NCI-H146 (cell line): ENCODE measurements at places on chromosomes 11 and 22.

DNA sequence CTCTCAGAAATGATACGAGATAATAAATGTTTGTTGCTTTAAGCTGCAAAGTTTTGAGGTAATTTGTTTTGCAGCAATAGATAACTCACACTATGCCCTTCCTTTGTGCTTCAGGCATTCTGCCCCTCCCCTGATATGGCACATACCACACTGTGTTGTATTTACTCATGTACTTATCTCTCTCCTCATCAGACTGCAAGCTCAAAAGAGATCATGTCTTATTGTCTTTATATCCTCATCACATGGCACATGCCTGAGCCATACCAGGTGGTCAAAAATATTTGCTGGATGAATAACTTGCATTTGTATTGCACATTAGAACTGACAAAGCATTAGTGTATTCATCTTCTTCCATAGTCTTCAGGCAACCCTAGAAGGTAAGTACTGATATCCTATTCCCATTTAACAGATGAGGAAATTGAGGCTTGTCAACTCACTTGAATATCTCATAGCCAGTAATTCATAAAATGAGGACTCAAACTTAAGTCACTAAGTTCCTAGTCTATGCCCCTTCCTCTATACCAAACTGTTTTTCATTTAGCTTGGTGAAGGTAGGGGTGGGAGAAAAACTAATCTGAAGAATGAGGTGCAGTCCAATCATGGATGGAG is 83.9 kb upstream of the EED start:
- peak; percentile 74 for DNase-seq

GRCh38 chr11:58192229-58192628 is 3.4 kb downstream of the OR9Q2 start:
- no peak for DNase-seq

DNA sequence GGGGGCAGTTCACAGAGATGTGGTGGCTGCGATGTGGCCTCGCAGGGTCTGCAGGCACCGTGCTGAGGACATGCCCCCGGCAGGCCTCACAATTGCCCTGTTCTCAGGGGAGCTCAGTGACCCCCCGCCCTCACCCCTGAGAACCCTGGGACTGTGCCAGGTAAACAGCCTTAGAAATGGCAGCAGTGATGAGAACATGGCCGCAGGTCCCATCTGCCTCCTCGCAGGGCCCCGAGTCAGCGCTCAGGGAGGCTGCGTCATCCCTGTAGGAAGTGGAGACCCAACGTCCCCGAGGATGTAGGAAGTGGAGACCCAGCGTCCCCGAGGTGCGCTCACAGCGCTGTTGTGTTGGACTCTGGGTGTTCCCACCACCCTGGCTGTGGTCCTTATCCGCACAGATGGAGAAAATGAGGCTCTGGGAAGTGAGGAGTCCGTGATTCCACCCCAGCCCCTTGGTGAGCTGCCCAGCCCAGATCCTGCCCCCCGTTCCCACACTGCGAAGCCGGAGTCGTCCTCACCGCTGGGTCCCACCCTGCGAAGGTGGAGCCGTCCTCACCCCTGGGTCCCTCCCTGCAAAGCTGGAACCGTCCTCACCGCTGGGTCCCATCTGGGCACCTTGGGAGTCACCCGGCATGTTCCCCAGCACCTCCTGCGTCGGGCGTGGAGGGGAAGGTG is 1086.8 kb downstream of the BRD1 start:
- no peak for DNase-seq

GRCh38 chr11:99020352-99021225 is at the start of gene CNTN5:
TSS of gene CNTN5 (plus strand) at chr11:99020949.
- DNase-seq, result peak; percentile 98

DNA sequence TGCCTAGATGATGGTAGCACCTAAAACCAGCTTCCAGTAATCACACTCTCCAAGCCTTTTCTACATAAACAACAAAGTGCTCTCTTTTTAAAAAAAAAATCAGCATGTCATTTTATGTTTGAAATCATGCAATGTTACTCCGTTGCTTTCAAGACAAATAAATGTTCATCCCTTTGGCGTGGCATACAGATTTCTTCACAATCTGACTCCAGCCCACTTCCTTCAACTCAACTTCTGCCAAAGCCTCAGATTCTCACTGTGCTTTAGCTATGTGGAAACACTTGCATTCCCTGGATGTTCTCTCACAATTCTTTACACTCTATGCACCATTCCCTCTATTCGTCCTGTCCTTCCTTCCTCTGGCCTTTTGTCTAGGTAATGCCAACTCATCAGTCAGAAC is 206.3 kb upstream of the BLID start:
- DNase-seq, result no peak

DNA sequence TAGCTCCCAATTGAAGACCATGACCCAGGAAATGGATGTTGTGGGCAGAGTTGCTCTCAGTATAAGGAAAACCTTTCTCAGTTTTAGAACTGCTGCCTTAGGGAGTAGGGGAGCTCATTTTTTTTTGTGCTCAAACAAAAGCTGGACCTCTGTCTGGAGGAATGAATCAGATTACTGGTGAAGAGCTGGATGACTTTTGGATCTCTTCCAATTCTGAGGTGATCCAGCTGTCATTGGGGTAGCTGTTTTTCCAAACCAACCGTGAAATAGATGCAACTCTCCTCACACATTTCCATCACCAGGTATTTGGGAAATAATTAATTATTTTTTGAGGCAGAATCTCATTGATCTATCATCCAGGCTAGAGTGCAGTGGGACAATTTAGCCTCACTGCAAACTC is 251.3 kb upstream of the PLET1 start:
- no peak for DNase-seq

GRCh38 chr11:9176550-9176949 is 85.2 kb upstream of the SCUBE2 start:
- DNase-seq, result no peak

- DNase-seq, result no peak
These were observed 60.9 kb upstream of the EIF3D start for GRCh38 chr22:36589856-36590255.

DNA sequence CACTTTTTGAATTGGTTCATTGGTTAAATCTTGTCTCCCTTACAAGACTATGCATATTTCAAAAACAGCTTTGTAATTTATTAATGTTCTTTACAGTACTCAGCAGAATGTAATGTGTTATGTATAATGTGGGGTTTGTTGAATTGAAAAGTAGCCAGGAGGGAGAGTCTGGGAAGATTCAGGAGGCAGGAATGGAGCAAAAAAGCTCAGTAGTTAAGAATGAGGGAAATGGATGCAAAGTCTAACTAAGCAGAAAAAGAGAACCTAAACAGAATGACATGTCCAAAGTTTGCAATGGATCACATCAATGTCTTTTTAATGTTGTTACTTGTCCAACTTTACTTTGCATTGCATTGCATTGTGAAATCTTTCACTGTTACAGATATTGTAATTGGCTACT is 86.5 kb upstream of the CARD18 start:
- no peak for DNase-seq

DNA sequence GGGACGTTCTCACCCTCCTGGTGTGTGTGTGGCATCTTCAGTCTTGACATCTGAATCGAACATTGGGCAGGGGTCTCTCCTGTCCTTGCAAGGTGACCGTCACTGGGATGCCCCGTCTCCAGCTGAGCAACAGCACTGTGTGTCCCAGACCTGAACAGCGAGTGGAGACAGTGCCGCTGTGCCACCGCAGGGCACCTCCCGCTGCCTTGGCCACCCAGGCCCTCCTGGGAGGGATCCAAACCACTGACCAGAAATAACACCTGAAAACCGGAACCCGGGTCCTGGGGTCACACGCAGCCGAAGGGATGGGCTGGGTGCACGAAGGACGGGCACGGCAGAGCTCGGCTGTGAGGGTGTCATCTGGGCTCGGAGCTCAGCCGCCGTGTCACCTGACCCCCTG is 102.2 kb downstream of the BRD1 start:
- DNase-seq, result no peak

DNA sequence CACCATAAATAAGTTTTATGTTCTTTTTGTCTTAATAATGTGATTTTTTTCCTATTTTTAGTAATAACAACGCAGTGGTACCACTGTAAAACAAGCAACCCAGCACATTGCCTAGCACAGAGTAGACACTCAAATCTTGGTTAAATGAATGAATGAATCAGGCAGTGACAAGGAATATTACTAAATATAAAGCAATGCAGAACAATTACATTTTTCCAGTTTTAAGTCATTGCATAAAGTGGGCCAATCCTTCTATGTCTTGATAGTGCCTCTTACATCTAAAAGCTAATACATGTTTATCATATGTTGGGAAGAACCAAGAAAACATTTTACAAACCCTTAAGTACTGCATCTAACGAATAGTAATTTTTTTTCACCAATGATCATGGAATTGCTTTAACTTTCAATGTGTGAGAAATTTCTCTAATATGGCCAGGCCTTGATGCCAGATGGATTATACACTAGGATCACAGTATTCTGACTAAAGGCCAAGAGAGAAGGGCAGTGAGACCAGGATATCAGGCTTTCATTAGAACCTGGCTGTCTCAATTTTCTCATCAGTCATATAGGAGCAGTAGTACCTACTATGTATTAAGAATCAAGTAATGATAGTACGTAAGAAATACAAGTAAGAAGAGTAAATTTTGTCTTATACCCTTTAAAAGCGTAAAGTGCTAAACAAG is 88.5 kb downstream of the TRIM44 start:
- no peak for DNase-seq

DNA sequence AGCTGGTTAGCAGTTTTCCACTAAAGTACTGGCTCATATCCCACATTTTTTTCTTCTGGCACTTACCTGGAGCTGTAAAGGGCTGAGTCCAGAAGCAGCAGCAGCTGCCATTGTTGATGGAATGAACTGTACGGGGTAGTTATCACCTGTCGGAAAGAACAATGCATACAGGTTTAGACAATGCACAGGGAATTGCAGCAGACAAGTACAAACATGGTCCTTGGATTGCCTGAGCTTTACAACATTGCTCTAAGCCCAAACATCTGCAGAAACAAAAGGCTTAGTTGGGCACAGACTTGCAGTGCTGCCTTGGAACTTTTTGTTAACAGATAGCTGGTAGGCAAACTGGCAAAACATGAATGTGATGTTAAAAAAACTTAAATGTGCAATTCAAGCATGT is 258.8 kb downstream of the SOX6 start:
- peak; percentile 97 for DNase-seq

DNA sequence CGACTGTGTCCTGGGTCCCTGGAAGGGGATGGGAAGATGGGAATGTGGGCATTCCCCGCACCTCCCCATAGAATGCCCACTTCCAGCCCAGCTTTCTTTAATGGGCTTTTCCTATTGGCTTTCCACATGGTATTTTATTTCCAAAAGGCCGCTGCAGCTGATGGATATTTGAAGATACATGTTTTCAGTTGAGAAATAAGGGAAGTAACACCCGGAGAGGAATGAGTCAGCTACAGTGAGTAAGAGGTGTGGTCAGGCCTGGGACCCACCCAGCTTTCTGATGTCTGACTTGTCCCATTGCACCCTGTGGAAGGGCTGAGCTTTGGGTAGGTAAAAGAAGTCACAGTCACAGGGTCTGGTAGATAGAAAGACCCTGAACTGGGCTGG is 476.9 kb downstream of the MIAT start:
- no peak for DNase-seq

- peak; percentile 47 for DNase-seq
These were observed 726 bp downstream of the ST3GAL4 start for GRCh38 chr11:126355926-126356897.

DNA sequence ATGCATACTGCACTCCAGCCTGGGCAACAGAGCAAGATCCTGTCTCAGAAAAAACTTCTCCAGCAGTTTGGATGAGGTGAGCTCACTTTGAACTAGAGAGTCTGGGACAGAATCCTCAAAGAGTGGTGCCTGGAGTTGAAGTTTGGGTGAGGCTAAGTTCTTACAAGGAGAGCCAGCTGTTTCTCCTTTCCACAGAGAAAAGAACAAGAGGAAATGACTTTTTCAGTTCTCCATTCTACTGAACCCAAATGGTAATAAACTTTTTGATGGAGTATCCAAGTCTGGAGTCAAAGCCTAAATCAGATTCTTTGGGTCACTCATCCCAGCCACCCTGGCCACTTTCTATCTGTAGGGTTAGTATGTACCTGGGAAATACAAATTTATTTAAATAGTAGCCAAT is 102.7 kb downstream of the TRAF6 start:
- no peak for DNase-seq

DNA sequence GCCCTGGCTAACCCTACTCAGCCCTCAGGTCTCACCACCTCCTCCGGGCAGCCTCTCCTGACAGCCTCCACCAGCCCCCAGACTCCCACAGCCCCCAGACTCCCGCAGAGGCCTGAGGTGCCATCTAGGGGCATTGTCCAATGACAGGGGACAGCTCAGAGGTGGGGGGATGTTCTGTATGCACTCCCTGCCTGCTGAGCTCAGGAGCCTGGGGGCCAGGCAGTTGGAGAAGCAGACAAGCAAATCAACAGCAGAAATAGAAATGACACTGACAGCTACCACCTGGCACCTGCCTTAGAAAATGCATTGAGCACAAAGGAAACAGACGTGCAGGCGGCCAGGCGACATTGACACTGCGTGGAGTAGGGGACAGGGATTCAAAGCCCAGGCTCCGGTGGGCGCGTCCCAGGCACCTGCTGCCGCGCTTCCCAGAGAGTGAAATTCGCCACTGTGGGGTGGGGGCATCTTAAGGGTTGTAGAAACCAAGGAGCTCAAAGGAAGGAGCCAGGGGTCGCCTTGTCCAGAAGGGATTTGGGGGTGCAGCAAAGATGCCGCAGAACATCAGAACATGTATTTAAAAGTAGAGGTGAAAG is 22.5 kb upstream of the WNT7B start:
- peak; percentile 92 for DNase-seq

GRCh38 chr11:96008161-96008720 is 84.3 kb upstream of the MTMR2 start:
- no peak for DNase-seq

GRCh38 chr11:73340164-73340563 is 32.1 kb downstream of the ARHGEF17 start:
- DNase-seq, result no peak

DNA sequence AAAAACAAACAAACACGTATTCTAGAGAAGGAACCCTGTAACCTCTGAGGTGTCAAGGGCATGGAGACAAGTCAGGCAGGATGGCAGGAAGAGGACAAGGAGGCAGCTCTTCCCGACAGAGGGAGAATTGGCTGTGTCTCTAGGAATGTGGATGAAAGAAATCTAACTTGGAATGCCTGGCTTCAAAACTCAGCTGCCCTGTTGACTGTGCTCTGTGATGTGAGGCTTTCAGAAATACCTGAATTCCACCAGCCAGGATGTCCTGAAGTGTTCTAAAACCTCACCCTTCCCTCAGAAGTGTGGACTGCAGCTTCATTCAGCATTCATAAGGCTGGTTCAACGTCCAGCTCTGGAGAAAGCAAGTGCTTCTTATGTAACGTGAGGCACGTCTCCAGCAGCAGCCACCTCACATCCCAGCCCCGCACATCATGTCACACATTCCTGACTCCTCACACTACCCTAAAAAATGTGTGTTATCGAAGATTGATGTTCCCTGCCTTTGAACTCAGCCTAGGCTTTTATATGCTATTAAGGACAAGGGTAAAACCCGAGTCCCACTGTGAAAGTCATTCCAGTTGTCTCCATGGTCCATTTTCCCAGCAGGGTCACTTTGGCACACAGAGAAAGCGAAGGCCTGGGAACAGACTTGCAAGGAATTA is 398.9 kb downstream of the ETS1 start:
- DNase-seq, result no peak

GRCh38 chr11:65973439-65974110 is 12.0 kb downstream of the SART1 start:
- DNase-seq, result no peak
